ENCODE measurements at places on chromosomes 2 and 18. TPM values are rescaled to one million over a fixed set of nuclear protein-coding genes. Genes with fewer than 3 reads are reported as not detected.
A peak's percentile ranks its signal among the peaks of the same experiment; 100 is the strongest.

- DNase-seq = no peak
Measured at GRCh38 chr2:104863468-104864279, 9.8 kb downstream of the POU3F3 start.

MSH6 gene
- total RNA-seq = 36.3 TPM

DNA sequence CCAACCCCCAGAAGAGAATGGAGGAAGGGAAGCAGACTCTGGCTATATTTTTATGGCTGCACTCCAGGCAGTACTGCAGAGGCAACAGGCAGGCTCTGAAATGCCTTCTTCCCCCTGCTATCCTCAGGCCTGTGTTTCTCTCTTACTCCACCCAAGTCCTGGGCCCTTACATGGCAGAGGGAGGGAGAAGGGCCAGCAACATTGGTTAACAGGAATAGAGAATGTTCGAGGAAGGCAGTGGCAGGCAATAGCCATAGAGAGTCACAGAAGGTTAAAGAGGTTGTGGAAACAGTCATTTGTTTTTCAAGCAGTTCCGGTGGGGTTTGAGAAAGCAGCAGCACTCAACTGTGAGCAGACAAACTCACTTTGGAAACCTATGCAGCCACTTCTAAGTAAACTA, 15.1 kb upstream of the DARS1 start:
- no peak for DNase-seq

LCT gene
- total RNA-seq = not detected

DNA sequence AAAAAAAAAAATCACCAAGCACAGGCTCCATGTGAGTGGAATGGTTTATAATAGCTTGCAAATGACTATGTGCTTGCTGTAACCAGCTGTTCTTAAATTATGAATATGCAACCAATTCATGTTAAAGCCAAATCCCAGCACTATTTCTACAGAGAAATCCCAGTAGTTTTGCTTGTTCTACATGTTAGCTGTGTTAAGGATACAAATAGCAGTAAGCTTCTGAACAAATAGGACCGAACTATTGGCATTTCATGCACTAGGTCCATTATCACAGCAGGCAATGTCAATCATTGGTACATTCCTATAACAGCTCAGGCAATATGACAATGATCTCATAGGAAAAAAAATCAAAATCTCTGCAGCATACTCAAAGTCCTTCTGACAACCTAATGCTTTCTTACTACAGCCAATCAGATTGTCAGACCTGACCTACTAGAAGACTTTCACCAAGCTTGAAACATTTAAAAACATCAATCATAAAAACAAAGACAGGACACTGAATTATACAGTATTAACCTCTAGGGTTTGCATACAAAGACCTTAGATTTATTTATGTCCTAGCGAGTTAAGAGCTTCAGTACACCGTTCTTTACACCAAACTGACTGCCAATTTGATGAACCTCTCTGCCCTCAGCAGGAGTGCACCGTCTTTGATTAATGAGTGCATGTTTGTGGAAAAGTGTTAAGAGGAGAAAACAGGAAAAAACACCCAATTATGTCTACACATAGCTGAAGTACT, 6.4 kb downstream of the BAZ2B start:
- no peak for DNase-seq

DNA sequence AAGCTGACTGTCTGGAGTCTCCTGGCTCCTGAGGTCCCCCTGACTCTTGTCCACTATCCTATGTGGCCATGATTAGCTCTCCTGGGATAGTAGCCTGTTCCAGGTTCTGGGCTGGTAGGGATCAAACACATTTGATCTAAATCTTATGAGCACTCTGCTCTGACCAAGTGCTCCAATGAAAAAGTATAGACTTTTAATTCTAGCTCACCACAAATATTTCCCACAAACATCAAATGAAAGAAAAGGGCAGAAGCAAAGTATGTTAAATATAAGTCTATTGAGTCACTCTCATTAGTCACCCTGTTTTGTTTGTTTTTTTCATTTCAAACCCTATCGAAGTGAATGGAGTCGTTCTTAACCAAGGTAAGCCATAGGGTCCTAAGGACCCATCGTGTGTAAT, 39.7 kb upstream of the NEDD4L start:
- DNase-seq = no peak

IER3IP1 gene
- total RNA-seq = 2.5 TPM

- DNase-seq = no peak
Measured at GRCh38 chr2:236679884-236680860, 110.5 kb downstream of the ACKR3 start.

DNA sequence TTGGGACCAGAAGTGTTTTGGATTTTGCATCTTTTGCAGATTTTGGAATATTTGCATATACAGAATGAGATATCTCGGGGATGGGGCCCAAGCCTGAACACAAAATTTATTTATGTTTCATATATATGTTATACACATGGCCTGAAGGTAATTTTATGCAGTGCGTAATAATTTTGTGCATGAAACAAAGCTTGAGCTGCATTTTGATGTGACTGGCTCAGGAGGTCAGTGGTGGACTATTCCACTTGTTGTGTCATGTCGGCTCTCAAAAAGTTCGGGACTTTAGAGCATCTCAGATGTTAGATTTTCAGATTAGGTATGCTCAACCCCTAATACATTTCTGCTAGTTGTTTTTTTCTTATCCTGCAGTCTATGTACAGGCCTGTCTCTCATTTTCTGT, 145.4 kb downstream of the FAM210A start:
- no peak for DNase-seq

- DNase-seq = no peak
Measured at GRCh38 chr18:27862041-27862682, 314.8 kb downstream of the CDH2 start.

DNA sequence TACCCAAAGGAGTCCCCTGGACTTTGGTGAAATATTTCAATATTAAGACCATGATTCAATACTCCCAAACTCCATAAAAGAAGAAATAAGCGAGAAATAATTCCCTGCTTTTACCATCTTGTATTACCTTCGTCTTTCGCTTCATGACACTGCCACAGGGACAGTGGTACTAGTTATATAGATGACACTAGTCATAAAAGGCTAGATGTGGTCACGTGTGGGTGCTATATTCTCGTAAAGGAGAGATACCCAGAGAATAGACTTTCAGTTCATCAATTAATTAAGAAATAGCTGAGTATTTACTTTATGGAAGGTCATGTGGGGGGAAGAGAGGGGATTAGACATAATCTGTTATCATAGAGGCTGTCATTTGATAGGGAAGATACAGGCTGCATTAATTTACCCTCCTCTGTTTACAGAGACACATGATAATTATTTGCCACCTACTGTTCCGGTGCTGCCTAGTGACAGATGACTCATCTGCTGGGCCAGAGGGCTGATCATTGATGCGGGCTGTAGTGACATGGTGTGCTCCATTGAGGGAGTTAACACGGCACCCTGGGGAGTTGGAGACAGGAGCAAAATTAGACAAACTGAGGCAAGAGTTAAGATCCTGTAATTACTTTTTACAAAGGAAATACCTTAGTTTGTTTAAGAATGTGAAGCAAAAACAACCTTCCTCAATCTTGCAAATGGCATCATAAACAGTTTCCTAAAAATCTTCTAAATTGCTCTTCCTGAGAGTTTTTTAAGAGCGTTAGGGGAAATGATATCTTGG, 78.2 kb upstream of the ITGB6 start:
- DNase-seq = no peak

KIAA2012 gene
- total RNA-seq = not detected

- no peak for DNase-seq
Measured at GRCh38 chr18:78622251-78622906, 357.2 kb upstream of the SALL3 start.

GRCh38 chr18:74342416-74343043, 26.9 kb downstream of the C18orf63 start:
- DNase-seq = peak; percentile 22

- no peak for DNase-seq
Measured at GRCh38 chr18:25557011-25557410, 205.0 kb upstream of the ZNF521 start.

GRCh38 chr18:56076723-56077122, 488.7 kb upstream of the TCF4 start:
- no peak for DNase-seq

SLC9A4 gene
- total RNA-seq = not detected

DNA sequence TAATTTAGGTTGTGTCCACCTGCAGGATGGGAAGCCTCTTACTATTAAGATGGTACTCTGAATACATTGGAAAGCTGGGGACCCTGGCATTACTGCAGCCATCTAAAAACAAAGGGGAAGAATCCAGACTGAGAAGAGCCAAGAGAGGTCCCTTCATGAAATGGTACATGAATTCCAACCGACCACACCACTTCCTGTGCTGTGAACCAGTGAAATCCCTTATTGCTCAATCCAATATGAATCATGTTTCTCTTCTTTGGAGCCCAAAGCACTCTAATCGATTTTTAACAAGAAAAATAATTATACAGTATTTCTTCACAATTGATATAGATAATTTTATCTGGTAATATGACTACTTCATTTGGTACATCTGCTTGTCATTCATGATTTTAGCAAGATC, 479.7 kb upstream of the RAB6C start:
- DNase-seq = no peak

CD8B gene
- total RNA-seq = 281 TPM

GRCh38 chr2:55653255-55653654, 35.8 kb upstream of the PPP4R3B start:
- DNase-seq = no peak

FARP2 gene
- 20.6 TPM for total RNA-seq

DNA sequence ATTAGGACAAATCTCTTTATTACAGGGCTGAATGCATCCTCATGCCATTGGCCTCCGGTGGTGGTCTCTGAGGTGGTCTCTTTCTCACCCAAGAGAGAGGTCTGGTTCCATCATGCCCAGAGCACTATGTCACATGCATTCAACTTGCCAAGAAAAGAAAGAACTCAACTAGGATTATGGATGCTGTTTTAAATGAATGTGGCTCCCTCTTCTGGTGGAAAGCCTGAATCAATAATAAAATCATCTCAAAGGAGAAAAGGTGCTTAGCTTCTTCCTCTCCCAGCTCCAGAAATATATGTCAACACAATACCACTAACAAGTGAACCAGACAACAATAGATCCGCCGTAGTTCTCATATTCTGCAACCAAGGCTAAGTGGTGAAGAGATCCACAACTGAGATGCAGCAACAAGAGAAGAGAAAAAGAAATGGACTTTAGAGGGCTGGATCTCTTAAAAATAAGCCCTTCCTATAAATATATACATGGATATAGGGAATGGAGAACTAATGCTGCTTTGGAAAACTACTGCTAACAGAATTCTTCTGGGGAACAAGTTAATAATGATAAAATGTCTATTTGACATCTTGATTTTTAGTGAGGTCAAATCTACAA, 396.8 kb downstream of the NCKAP5 start:
- no peak for DNase-seq

DNA sequence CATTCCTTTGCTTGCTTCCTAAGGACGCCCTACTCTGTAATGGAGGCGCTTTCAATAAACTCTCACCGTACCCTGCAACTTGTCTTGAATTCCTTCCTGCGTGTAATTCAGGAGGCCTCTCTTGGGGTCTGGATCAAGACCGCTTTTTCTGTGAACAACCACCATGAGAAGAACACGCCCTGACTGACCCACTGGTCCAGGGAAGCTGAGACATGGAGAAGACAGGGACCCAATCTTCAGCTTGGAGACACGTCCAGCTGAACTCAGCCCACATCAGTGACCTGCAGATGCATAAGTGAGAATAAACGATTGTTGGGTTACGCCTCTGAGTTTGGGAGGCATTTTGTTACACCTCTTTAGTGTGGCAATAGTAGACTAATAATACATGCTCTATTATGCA, 7.8 kb upstream of the NARS1 start:
- no peak for DNase-seq

DNA sequence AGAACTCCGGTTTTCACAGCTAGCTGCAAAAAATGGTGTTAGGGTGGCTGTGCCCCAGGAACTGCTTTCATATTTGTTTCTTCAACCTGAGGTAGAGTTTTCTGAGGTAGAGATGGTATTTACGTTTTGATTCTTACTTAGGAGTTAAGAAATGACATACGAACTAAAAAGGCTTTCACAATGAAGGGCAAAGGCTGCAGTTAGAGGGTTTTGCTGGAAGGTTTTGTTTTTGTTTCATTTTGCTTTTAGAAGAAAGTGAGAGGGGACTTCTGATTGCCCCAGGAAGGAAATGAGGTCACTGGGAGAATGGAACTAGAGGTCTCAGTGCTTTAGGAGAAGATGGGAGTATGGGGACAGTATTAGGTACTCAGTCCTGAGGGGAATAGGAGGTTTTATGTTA, 15.5 kb downstream of the CDCA7 start:
- no peak for DNase-seq

DNA sequence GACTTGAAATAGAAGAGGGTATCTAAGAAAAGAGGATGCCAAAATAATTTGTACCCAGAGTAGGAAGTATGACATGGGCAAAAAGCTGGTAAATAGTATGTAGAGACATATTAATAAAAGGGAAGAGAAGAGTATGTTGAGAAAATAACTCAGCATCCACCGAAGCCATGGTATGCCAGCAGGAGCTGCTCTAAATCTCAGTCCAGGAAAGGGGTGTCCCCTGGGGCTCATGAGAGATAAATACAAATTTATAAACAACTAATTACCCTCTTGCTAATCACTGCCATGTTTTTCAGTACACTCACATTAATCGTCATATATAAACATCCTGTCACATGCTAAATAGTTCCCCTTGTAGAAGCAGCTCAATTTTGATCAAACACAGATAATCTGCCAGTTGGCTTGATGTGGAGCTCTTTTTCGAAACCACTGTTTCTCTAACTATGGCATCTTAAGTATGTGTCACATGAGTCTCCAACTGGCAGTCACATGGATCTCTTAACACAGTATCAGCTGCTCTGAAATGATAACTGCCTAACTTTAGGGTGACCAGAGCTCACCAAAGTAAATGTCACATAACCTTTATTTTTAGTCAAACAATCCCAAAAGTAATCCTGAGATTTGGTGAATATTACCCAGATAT, 31.9 kb downstream of the EXOC6B start:
- no peak for DNase-seq

DNA sequence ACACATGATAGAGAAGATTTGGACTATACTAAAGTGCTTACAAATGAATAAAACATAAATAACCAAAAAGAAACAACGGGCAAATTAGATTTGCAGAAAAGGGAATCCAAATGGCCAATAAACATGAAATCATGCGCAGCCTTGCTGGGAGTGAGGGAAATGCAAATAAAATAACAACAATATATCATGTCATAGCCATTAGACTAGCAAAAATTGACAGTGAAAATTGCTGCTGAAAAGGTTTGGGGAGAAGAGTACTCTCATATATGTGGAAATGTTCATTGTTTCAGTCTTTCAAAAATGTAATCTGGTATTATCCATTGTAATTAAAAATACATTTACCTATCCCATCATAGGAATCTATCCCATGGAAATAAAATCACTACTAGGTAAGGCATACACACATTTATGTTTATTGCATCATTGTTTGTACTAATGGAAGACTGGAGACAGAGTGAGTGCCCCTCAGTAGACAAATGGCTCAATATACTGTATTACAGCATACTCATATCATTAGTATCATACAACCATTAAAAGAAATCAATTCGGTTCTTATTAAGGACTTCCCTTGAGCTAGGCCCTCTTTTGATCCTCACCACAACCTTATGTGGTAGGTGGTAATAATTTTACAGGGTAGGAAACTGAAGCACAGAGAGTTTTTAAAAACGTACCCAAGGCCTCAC, 94.1 kb upstream of the MSTN start:
- DNase-seq = no peak

GRCh38 chr2:69279211-69279610, 107.8 kb downstream of the GFPT1 start:
- DNase-seq = no peak

RGPD4 gene
- total RNA-seq = 0.30 TPM

- DNase-seq = no peak
Measured at GRCh38 chr2:43269074-43269572, 42.7 kb upstream of the ZFP36L2 start.

GRCh38 chr18:29960539-29960938, 1082.0 kb downstream of the DSC3 start:
- DNase-seq = no peak
